ENCODE measurements at places on chromosomes 12 and 14.
A peak's percentile ranks its signal among the peaks of the same experiment; 100 is the strongest.

- no peak for DNase-seq
Measured at GRCh38 chr12:47222520-47223030, 142.8 kb upstream of the AMIGO2 start.

DNA sequence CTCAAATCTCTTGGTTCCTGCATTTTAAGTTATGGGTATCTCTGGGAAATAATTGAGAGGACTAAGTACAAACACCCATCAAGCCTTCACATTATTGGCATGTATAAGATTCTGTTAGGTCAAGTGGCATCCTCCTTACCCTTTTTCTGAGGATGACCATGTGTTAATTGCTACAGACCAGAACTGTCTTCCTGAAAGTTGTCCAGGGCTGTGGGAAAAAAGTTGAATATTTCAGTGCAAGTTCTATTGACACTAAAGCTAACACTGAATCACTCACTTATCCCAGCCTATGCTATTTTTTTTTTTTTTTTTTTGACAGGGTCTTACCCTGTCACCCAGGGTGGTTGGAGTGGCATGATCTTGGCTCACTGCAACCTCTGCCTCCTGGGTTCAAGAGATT is 130.1 kb upstream of the HIF1A start:
- no peak for DNase-seq

- DNase-seq: no peak
Measured at GRCh38 chr12:53062977-53063707, 13.3 kb downstream of the TNS2 start.

- DNase-seq: no peak
Measured at GRCh38 chr12:69601962-69602685, 8.6 kb downstream of the LRRC10 start.

DNA sequence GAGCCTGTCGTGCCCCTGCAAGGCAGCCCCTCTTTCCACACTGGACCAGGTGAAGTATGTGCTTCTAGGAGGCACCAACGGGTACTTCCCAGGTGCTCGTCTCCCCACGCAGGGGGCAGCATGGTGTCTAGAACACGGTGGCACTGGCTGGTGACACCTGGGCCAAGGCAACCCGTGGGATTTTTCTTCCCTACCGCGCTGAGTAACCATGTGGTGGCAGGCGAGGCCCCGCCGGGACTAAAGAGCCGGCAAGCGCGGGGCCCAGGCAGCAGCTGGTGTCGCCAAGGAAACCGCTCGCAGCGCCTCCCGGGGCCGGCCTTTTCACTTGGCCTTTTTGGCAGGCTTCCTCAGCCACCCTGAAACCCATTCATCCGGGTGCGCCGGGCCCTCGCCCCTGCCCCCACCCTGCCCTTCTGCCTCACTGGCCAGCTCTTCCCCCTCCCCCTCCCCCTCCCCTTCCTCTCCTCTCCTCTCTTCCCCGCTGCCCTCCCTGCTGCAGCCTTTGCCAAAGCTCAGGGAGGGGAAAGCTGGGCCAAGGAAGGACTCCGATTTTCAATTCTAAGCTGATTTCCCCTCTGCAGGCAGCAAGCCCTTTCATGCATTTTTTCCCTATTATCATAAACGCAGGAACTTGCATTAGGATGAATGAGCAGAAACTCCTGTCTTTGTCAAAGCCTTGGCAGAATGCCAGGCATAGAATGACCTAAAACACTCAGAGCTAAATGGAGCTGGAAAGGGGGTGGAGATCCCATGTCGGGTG is 81.2 kb downstream of the IRF2BPL start:
- peak; percentile 96 for DNase-seq

- no peak for DNase-seq
Measured at GRCh38 chr14:48125654-48126053, 450.2 kb upstream of the MDGA2 start.

GRCh38 chr12:71478270-71478669 is 38.7 kb downstream of the LGR5 start:
- no peak for DNase-seq

DNA sequence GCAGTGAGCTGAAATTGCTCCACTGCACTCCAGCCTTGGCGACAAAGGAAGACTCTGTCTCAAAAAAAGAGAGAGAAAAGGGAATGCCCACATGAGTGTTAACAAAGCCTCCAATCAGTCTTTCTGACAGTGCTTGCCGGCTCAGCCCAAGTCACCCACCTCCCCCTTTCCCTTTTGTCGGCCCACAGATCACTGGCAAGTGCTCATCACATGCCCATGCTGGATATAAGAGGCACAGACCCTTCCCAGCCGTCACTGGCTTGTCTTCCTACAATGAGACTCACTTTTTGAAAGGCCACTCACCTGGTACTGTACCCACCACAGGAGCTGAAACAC is 70.8 kb downstream of the CCDC88C start:
- DNase-seq: no peak

DNA sequence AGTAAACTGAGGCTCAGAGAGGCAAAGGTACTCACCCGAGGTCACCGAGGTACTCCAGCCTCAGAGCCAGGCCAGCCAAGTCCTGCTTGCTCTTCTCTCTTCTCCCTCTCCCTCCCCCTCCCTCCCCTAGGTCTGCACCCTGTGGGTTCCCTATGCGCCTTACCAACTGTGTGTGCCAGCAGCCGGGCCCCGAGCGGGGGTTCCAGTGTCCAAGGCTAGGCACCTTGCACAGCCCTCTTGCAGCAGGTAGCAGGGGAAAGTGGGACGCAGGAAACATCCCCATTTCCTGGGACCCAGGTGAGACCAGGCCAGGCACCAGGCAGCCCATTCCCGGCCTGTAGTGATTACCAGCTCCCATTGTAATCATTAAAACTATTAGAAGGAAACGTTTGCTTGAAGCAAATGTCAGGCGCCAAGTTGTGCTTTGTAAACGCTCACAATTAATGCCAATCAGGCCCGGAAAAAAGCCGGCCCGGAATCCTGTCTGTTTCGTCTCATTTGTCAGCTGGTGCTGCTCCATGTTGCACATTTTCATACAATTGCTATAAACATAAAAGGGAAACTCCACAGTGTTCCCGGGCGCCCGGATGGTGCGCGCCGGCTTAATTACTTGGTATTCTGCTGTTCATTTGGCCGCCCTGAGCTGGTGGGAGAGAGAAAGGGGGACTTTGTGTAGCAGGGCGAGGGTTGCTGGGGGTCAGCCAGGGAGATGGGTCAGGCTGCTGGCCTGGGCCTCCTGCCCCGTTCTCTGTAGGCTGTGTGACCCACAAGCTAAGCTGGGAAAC is 11.9 kb downstream of the FAM222A start:
- DNase-seq: no peak

GRCh38 chr12:113190761-113191160 is 5.2 kb downstream of the RITA1 start:
- DNase-seq: no peak

- DNase-seq: no peak
Measured at GRCh38 chr14:64763801-64764621, 59.8 kb downstream of the PLEKHG3 start.

- DNase-seq: no peak
Measured at GRCh38 chr14:32404784-32405573, 75.9 kb downstream of the AKAP6 start.

DNA sequence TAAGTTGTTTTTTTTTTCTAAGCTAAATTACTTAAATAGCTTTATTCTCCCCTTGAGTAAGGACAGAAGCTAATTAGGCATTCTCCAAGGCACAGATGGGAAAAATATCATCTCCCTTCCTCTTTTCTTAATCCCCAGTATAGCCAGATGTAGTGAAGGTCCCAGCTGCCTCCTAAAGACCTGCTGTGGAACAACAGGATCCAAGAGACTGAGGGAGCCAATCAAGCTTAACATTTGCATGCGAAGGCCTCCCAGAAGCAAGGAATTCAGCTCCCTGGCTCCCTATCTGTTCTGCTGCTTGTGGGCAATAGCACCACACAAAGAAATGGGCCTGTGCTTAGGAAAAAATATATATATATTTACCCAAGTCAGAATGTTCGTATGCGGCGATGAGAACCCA is 255.2 kb downstream of the SYT1 start:
- DNase-seq: no peak

DNA sequence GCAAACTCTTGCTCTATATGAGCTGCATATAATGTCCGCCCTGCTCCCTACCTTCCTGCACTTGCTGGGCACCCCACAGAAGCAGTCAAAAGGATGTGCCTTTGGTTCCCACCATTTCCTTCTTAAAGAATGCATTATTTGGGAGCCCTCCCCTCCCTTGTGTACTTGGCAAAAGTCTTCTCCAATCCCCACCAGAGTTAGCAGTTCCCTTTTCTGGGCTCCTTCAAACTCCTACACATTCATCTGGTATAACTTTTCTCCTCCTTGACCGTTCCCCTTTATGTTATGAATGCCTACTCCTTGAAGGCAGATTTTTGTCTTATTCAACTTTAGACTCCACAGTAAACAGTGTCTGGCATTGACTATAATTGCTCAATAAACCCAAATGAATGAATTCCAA is 27.8 kb downstream of the AREL1 start:
- DNase-seq: no peak

DNA sequence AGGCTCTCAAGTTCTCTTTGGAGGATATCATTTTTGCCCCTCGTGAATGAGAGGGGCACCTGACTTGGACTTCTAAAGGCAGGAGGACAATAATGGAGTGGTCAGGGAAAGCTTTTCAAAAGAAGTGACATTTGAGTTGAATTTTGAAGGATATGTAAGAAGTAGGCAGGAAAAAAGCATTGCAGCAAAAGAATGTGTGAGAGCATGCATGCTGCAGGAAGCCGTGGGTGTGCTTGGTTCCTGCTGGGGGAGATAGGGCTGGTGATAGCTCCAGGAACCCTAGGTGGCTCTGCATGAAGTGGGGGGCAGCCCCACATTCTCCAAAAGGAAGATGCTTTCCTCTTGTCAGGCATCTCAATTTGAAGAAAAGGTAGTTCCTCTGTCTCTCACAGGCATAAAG is 23.1 kb downstream of the ACVR1B start:
- DNase-seq: no peak

DNA sequence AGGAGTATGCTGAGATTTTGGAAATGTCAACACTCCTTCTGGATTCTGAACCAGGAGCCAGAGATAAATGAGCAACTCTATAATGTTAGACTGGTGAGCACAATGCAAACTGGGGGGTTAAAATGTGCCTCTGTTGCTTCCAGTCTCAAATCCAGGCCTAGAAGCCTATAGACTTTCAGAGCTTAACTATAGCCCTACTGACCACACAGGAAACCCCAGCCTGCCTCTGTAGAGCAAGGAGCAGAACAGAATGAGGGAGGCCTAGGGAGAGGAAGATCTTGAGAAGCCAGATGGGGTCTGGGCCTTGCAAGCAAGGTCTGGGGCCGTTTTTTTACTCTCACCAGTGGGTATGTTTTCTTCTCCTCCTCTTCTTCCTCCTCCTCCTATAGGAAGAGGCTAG is 225.4 kb upstream of the KITLG start:
- DNase-seq: no peak

- no peak for DNase-seq
Measured at GRCh38 chr14:68104518-68104917, 284.9 kb downstream of the RAD51B start.

GRCh38 chr12:102496591-102496990 is 16.2 kb upstream of the IGF1 start:
- DNase-seq: no peak

GRCh38 chr12:24695657-24696329 is 253.1 kb downstream of the BCAT1 start:
- no peak for DNase-seq

- DNase-seq: no peak
Measured at GRCh38 chr12:49534731-49535278, 4.0 kb upstream of the KCNH3 start.

DNA sequence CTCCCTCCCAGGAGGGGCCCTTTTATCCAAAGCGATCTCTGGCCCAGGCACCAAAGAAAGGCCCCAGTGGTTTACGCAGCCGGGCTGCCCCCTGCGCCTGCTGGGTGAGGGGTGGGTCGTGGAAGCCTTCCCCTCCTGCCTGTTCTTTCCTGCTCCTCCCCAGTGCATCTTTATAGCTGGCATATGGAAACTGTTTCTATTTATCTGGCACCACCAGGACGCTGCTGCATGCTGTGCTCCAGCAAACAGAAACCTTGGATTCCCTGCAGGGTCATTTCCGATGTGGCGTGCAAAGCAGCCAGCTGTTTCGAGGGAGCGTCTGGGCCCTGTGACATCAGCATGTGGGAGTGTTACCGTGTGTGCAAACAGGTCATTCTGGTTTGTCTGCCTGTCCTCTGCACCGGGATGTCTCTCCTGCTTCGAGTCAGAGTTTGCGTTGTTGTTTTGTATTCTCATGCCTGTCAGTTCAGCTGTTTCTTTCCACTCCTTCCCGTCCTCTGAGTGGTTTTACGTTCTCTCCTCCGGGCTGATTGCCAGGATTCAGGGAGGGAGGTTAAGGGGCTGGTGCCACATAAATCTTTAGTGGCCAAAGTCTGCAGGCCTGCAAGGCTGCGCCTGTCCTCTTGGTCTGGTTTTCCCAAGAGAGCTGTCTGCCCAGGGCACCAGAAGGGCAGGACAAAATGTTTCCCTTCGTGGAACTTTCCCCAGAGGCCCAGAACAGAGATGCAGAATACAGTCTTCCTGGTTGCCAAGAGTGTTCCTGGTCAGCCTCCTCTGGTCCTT is 24.6 kb downstream of the TPCN1 start:
- no peak for DNase-seq

DNA sequence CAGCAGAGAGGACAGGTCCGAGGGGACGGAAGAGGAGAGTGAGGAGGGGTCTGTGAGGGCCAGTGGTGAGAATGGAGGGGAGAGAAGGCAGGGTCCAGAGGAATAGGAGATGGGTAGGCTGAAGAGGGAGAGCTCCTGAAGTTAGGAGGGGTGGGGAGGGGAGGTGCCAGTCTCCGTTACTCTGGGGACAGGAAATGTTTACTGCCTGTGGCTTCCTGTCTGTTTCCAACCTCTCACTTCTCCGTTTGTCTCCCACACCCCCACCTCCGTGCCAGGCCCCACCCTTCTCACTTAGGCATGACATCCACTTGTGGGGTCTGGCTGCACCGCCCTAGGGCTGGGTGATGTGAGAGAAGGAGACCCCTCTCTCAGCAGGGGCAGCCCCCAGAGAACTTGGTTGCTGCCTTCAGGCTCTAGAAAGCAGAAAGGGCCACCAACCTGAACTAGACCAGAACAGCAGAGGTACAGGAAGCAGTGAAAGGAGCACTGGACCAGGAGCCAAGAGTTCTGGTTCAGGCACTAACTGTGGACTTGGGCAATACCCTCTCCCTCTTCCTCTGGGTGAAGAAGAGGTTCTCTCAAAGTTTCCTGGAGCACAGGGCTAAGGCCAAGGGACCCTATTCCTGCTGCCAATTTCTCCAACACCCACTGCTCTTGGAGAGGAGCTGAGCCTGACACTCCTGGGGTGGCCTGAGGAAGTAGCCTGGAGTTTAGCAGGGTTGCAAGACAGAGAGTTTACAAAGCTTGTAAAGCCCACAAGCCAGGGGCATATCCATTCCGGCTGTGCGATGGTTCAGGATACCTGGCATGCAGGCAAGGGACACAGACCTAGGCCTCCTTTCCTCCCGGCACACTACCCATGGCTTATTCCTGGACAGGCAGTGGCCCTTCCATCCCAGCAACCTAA is 5.5 kb downstream of the ITGA5 start:
- no peak for DNase-seq
